Liver (tissue), 10 donors: ENCODE measurements at places on chromosomes 1 and 21. TPM values are rescaled to one million over a fixed set of nuclear protein-coding genes. Genes with fewer than 3 reads are reported as not detected.

DNA sequence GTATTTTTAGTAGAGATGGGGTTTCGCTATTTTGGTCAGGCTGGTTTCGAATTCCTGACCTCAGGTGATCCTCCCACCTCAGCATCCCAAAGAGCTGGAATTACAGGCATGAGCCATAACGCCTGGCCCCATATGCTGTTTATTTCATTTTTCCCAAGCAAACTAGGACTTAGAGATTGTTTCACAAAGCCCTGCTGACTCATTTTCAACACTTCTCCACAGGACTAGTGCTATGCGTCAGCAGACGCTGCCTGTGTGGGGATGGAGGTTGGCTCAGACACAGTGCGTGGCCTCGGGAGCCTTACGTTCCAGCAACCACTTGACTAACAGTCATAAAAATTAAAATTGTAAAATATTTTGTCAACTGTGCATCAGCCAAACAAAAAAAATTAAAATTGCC, 22.7 kb downstream of the PKNOX1 start:
- DNase-seq, result no peak

- no peak for DNase-seq
Observed at GRCh38 chr1:8970870-8971337, 25.2 kb downstream of the CA6 start.

GRCh38 chr21:25901330-25901979, 166.7 kb downstream of the GABPA start:
- no peak for DNase-seq

DNA sequence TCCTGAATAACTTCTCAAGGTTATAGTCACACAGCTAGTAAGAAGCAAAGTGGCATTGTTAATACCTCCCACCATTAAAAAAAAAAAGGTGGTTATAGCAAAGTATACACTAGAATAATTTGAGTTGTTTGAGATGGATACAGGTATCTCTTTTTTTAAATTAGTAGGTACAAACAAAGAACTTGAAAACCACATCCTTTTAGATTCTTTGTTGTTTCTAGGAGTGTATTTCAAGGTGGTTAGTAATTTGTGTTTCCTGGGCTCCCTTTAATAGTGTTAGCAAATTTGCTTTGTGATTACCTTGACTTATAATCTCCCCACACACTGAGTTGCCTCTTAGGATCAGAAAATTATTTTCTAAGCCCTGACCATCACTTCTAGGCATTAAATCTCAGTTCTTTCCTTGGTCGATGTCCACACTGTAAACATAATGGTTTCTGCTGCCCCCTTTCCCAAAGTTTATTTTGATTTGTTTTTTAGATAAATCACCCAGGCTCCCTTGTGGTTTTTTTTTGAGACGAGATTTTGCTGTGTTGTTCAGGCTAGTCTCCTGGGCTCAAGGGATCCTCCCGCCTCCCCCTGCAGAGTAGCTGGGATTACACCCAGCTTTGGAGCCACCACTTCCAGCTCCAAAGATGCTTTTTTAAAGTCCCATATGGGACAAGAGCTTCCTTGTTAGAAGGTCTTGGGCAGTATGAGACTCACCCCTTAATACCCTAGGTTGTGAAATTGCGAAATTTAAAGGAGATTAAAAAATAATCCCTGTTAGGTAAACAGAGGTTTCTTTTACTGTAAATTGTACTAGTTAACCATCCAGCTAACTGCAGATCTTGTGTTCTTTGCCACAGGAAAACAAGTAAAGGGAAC, 6.2 kb downstream of the AKIRIN1 start:
- no peak for DNase-seq

GRCh38 chr1:20343149-20343937, 52.7 kb downstream of the VWA5B1 start:
- DNase-seq, result peak; percentile 49

DNA sequence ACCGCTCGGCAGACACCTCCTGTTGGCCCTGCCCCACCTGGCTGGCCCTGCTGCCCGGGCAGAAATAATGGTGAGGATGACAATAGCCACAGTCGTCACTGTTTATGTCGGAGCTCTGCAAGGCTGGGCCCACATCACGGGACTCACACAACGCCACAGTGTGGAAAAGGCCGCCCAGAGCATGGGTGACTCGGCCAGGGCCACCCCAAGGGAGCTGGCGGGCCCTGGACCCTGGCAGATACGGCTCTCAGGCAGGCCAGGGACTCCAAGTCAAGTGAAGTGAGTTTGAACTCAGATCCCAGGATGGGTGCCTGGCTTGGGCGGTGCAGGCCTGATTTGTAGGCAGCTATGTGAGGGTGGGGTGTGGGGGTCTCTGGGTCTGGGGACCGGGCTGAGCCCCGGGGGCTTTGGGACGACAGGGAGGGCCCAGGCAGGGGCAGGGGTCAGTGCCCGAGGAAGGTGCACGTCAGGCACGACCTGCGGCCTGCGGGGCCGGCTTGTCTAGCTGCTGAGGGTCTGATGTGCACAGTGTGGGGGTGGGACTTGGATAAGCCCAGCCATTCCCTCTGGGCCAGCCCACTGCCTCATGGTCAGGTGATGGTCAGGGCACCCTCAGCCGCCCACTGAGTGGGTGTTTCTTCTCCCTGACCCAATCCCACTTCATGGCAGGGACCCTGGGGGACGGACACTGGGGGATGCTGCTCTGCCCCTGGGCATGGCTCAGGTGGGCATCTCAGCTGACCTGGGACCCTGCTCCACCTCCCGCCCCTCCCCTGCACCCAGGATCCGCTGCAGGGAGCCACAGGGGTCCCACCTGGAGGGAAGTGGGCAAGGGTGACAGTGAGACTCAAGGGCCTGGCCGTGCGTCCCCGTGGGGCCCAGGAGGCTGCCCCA, 1.0 kb downstream of the RNF223 start:
- no peak for DNase-seq

GRCh38 chr21:15029077-15029476, 35.7 kb downstream of the NRIP1 start:
- no peak for DNase-seq

GRCh38 chr1:226582966-226583365, 34.4 kb downstream of the STUM start:
- DNase-seq, result no peak

GRCh38 chr1:163697137-163697536, 375.4 kb downstream of the NUF2 start:
- no peak for DNase-seq

- DNase-seq, result no peak
Observed at GRCh38 chr21:42490720-42491119, 5.3 kb downstream of the RSPH1 start.

- DNase-seq, result no peak
Observed at GRCh38 chr1:244113532-244114320, 62.6 kb downstream of the ZBTB18 start.

- DNase-seq, result no peak
Observed at GRCh38 chr1:223222377-223222776, 79.3 kb upstream of the TLR5 start.

DNA sequence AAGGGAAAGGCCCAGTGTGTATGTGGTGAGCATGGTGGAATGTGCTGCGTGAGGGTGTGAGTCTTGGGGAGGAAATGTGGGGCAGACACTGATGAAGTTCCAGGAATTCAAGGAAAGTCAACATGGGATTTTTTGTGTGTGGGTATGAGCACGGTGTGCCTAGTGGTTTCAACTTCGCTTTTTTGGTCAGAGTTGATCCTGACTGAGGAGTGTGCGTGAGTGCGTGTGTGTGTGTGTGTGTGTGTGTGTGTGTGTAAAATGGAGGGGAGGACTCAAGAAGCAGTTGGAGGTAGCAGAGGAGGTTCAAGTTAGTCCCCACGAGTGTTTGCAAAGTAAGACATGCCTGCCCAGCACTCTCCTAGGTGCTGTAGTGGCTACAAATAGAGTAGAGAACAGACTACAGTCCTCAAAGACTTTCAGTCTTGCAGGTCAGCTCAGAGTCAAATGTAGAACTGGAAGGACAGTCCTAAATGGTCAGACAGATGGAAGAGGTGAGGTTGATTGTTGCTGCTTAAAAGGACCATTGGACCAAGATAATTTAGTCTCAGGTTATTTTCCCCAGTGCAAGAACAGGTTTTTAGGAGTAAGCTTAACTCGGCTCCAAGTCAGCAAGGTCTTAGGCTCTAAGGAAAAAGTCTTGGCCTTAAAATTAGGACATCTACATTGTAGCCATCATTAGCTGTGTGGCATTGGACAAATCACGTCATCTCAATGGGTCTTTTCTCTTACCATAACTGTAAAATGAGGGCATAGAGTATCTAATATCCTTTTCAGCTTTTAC, 25.0 kb downstream of the SLAMF1 start:
- no peak for DNase-seq

- DNase-seq, result peak; percentile 75
Observed at GRCh38 chr1:40612345-40612831, 53.1 kb downstream of the RIMS3 start.

- DNase-seq, result peak; percentile 74
Observed at GRCh38 chr1:178726087-178726517, 1.1 kb downstream of the RALGPS2 start.

DNA sequence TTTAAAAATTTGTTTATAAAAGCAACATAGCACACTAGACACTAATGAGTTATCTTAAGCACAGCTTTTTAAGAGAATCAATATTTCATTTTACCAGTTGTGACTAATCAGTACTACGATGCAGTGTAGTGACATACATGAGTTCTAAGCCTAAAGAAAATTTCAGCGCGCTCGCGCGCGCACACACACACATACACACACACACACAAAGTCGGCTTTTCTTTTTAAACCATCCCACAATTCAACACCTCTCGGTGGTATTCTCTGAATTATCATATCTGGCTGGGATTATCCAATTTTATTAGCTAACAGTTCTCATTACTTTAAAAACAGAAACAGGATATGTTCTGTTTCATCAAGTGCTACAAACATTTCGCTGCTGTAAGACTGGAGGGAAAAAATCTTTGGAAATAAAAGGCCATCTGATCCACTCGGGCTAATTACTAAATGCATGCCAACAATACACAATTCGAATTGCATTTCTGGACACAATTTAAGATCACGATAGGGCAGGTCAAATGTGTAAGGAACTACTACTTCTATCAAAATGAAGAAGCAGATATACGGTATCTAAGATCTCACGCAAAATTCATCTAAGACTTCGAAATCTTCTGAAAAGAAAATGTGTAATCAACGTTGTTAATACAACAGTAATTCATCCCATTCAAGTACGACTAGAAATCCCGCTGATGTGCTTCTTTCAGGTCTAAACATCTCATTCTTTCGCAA, 1.2 kb downstream of the TUT4 start:
- DNase-seq, result no peak

Gene BTBD8
- 1.8 TPM for total RNA-seq

Gene IL22RA1
- total RNA-seq, result 4.5 TPM

Gene OR2L2
- not detected for total RNA-seq

Gene PIGR
- total RNA-seq, result 0.09 TPM

Gene IRF6
- 0.51 TPM for total RNA-seq

Gene PTCH2
- total RNA-seq, result 0.14 TPM

Gene TMEM61
- not detected for total RNA-seq

Gene PDE4B
- total RNA-seq, result 3.5 TPM

Gene RNU1-1
- total RNA-seq, result under 0.01 TPM

Gene HMCN1
- 4.9 TPM for total RNA-seq

Gene LCA5L
- total RNA-seq, result 0.19 TPM

Gene MYBPHL
- not detected for total RNA-seq

Gene FCRL4
- total RNA-seq, result not detected

Gene FHAD1
- 0.05 TPM for total RNA-seq
